ENCODE measurements at places on chromosomes 7 and 10.

- no peak for DNase-seq
Observed at GRCh38 chr7:681551-682307, 44.8 kb upstream of the DNAAF5 start.

DNA sequence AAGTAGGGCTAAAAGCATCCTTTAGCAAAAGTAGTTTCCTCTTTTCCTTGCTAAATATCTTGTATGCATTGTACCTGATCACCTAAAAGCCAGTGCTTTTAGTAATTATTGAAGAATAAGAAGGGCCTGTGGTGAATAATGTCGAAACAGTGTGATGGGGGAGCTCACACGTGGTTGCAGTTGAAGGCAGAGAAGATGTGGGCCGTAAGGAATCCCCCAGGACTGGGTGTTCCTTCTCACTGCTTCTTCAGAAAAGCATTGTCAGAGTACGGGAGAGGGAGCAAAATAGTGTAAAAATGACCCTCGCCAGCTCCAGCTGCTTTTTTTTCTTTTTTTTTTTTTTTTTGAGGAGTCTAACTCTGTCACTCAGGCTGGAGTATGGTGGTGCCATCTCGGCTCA, 201.1 kb downstream of the NSUN6 start:
- no peak for DNase-seq

DNA sequence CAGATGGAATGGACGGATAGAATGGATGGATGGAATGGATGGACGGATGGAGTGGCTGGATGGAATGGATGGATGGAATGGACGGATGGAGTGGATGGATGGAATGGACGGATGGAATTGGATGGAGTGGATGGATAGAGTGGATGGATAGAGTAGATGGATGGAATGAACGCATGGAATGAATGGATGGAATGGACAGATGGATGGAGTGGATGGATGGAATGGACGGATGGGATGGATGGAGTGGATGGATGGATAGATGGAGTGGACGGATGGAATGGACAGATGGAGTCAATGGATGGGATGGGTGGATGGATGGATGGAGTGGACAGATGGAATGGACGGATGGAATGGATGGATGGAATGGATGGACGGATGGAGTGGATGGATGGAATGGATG, 259.7 kb upstream of the C7orf33 start:
- no peak for DNase-seq

DNA sequence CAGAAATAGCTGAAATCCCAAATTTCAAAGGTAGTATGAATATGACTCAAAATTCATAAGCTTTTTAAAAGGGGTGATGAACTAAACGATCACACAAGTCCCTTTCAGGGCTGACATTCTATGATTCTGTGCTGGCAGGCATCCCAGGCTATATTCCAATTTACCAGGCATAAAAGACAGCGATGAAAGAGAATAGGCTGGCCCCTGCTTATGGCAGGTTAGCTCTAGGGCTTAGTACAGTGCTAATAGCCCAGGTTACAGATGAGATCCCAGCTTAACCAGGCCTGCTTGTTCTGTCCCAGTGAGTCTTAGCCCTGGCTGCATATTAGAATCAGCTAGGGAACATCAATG, 56.4 kb downstream of the CDHR3 start:
- DNase-seq = no peak

DNA sequence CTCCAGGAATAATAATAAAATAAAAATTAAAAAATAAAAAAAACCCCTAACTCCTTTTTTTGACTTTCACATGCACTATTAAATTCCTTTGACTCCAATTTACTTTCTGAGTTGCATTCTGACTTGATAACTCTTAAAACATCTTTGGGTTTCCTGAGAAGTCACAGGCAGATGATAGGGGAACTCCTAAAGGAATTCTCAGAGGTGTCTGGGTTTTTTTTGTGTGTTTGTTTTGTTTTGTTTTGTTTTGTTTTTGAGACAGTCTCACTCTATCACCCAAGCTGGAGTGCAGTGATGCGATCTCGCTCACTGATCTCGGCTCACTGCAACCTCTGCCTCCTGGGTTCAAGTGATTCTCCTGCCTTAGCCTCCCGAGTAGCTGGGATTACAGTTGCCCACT, 52.7 kb upstream of the APBB1IP start:
- no peak for DNase-seq

GRCh38 chr10:132676193-132676891, 109.6 kb downstream of the NKX6-2 start:
- no peak for DNase-seq

DNA sequence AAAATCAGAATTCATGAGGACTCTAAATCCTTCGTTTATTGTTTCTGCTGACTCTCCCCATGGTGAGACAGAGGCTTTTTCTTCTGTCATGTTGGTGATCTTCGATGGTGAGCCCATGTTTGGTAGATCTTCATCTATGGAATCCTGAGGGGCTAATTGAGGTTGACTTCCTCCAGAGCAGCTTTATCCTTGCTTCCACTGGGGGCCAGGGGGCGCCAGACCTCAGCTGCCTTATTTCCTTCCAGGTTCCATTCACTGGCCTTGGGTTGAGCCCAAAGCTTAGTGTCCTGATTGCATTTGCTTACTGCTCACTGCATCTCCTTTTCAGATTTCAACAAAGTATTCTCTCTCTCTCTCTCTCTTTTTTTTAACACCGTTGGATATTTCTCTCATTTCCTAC, 80.7 kb downstream of the GCC1 start:
- DNase-seq = no peak

DNA sequence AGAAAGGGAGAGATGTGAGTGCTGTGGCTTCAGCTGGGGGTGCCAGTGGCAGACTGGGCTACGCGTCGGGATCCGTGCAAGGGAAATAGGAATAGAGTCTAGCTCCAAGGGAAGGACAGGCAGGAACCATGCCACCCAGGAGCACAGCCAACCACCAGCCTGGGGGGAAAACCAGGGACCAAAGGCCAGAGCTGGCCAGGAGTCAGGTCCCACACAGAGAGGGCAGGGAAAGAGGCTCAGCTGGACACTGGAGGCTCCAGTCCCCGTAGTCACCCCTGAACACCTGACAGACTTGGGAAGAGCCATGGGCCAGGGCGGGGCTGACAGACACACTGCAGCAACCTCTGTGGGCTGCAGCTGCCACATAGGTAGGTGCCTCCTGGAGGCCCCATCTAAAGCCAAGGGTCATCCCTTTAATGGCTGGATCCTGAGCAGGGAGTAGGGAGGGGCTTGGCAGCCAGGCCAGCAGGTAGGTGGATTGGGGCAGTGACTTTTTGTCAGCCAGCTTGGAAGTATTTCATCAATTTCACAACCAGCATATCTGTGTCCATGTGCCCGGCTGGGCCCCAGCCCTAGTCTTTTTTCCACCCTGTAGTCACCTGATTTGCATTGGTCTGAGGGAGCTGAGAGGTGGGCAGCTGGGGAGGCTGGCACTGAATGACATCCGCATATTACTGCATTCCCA, 163.2 kb downstream of the SH2D4B start:
- DNase-seq = no peak

DNA sequence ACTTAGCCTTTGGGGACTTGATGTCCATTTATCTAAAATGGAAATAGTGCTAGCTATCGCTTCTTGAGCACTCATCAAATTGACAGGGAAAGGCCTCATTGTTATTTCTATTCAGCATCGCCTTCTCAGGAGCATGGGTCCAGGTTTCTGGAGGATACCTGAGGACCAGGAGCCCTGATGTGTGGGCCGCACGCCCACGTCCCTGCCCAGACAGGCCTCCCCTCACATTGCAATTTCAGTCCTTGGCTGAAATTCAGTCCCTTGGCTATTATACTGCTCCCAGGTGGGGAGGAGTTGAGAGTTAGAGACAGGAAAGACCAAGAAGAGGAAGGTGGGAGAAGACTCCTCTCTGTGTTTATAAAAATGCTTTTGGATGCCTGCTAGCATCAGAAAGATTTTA, 38.9 kb downstream of the GPRIN2 start:
- no peak for DNase-seq

DNA sequence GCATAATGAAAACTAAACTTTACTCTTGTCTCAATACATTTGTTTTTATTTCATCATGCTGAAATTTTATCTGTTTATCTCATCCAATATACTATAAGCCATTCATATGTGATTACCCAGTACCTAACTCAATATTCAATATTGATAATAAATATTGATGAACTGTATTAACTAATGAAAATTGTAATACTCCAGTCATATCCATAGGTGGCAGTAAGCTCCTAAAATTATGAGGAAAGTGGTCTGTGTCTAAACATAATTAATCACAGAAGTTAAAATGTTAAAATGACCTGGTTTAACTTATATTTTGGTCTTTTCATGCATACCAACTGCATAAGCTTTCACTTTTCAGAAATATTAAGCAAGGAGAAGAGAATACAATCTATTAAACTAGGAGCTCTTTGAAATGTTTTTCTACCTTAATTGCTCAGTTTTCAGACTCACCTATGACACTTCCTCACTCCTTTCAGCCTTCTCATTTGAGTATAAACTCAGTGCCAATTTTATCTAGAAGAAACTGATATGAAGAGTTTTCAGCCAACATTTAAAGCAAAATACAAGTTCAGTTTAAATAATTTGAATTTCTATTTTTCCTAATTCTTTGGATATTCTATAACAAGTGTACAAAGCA, 30.5 kb upstream of the VWDE start:
- DNase-seq = no peak

DNA sequence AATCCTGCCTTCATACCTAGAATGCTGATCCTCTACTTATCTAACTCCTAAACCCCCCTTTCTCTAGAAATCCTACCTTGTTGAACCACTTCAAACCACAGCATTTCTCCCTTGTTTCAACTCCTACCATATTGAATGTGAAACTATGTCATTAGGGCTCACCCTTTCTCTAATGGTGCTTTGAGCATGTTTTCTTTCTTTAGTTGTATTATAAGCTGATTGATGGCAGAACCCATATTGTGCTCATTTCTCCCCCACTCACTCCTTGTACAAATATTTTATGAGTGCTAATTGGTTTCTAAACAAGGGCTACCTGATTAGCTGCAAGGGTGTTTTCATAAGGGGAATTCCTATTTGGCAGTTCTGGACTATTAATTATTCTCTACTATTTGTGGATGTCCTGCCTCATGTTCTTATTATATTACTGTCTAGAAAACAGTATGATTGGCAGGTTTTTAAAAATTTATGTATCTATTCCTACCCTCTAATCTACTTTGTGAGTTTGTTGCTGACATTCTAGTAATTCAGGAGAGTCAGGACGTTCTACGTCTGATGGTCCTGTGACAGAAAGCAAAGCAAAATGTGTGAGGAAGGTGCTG, 765.8 kb downstream of the KCNMA1 start:
- DNase-seq = no peak

- DNase-seq = no peak
Observed at GRCh38 chr7:5997210-5997808, 11.5 kb downstream of the PMS2 start.

All from cortex of kidney (tissue), 1 donor.